ENCODE measurements at places on chromosomes 7 and 10. TPM values are rescaled to one million over a fixed set of nuclear protein-coding genes. Genes with fewer than 3 reads are reported as not detected.

BMI1 gene
- 26.0 TPM for total RNA-seq

HYAL4 gene
- 0.39 TPM for total RNA-seq

SRGN gene
- total RNA-seq = 218 TPM

AQP1 gene
- 6.6 TPM for total RNA-seq

AOAH gene
- 0.51 TPM for total RNA-seq

MCM10 gene
- 9.6 TPM for total RNA-seq

SYT15B gene
- 0.89 TPM for total RNA-seq

MNX1 gene
- under 0.01 TPM for total RNA-seq

DMBT1 gene
- total RNA-seq = not detected

AMPH gene
- total RNA-seq = not detected

EN2 gene
- total RNA-seq = under 0.01 TPM

RPEL1 gene
- 0.13 TPM for total RNA-seq

ALDH18A1 gene
- 75.9 TPM for total RNA-seq

CAV1 gene
- 1,184 TPM for total RNA-seq

HOXA4 gene
- total RNA-seq = 0.51 TPM

MSMB gene
- not detected for total RNA-seq

TUBAL3 gene
- total RNA-seq = not detected

PHYHIPL gene
- not detected for total RNA-seq

PRSS2 gene
- not detected for total RNA-seq

CXCL12 gene
- total RNA-seq = 0.77 TPM

ANKRD61 gene
- under 0.01 TPM for total RNA-seq

FAM131B gene
- 0.13 TPM for total RNA-seq

CREB3L2 gene
- 25.2 TPM for total RNA-seq

NPC1L1 gene
- total RNA-seq = not detected

MMD2 gene
- not detected for total RNA-seq

FKBP6 gene
- total RNA-seq = not detected

CLRN3 gene
- 0.13 TPM for total RNA-seq

TEX36 gene
- total RNA-seq = not detected

CALML3 gene
- not detected for total RNA-seq

OR2A12 gene
- total RNA-seq = not detected

OAT gene
- 109 TPM for total RNA-seq

WEE2 gene
- total RNA-seq = 0.13 TPM

PCLO gene
- total RNA-seq = 3.0 TPM

TMEM225B gene
- total RNA-seq = 0.25 TPM

PRTFDC1 gene
- 9.4 TPM for total RNA-seq

KEL gene
- not detected for total RNA-seq

NPY4R2 gene
- total RNA-seq = not detected
